NAMALWA (cell line): ENCODE measurements at places on chromosomes 12 and 14.

DNA sequence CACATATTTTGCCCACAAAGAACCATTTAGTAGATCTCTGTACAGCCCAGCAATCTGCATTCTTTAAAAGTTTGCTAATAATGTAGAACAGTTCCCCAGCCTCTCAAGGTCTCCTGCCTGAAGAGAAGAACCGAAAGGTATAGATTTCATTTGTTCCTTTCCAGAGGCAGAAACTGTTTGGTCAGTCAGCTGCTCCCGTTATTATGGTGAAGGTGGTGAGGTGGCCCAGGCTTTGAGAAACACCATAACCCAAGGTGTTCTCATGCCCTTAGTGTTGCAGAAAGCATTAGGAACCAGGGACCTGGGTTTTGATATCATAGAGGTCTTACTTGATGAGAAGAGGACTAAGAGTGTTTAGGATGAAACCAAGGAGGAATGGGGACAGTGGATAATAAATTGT, 65.3 kb downstream of the SUSD6 start:
- DNase-seq, result no peak

GRCh38 chr12:47981496-47982260, 18.3 kb downstream of the TMEM106C start:
- DNase-seq, result no peak

GRCh38 chr14:32226056-32226455, 23.0 kb upstream of the RNU6-8 start:
- DNase-seq, result no peak

- DNase-seq, result peak; percentile 31
These were observed 795 bp downstream of the LMBR1L start for GRCh38 chr12:49109641-49110463.

DNA sequence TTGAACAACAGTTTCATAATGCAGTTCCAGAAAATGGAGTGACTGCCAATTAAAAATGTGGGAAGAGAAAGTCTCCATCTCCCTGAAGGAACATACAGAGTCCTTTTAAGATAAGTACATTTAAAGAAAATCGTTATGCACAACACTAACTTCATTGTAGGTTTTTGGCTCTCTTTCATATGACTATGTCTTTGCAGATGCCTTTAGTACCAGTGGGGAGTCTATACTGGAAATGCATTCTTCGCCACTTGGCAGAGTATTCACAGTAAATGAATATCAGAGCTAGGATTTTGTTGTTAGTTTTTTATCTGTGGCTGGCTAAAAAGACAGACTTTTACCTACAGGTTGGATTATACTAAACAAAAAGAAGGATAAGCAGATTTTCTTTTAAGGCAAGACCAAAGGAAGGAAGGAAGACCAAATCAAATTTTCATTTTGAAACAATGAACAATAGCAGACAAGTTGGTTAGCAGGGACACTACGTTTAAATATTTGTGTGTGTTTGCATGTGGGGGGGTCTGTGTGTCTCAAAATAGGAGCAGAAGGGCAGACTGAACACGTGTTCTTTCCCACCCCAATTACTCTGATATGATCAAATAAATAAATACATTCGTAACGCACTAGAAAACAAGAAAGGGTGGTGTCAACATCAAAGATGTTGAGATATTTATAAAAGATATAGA, 124.5 kb downstream of the BTG1 start:
- no peak for DNase-seq

DNA sequence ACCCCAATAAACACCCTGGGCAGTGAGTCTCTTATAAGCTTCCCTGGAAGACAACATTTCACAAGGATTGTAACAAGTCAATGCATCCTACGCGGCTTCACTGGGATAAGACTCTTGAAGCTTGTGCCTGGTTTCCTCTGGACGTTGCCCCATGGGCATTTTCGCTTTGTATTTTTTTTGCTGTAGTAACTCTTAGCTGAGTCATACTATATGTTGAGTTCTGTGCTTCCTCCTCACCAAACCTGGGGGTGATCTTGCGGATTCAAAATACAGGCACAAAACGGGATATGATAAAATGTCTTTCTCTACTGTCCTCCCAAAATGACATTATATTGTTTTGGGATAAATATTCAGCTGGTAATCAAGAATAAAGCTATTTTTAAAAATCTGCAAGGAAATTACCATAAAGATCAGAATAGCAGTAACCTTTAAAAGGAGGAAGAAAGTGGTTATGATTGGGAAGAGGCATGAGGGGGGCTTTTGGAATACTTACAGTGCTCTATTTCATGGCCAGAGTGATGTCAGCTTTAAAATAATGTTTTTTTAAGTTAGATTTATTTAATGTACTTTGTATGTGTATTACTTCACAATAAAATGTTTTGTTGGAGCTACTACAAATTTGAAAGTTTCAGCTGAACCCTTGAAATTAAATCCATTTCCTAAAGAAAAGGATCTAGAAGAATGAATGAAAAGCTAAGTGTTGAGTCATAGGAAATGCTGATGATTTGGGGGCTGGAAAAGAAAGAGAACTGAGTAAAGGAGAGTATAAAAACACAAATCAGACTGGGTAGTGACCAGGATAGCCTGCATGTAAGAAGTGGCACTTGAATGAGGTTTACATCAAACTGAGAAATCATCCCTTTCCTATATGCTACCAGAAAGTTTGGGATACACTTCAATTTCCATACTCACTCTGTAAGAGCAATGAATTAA, 14.7 kb downstream of the BTBD7 start:
- DNase-seq, result no peak

- DNase-seq, result no peak
These were observed 31.3 kb downstream of the FBXO34 start for GRCh38 chr14:55302367-55303124.

DNA sequence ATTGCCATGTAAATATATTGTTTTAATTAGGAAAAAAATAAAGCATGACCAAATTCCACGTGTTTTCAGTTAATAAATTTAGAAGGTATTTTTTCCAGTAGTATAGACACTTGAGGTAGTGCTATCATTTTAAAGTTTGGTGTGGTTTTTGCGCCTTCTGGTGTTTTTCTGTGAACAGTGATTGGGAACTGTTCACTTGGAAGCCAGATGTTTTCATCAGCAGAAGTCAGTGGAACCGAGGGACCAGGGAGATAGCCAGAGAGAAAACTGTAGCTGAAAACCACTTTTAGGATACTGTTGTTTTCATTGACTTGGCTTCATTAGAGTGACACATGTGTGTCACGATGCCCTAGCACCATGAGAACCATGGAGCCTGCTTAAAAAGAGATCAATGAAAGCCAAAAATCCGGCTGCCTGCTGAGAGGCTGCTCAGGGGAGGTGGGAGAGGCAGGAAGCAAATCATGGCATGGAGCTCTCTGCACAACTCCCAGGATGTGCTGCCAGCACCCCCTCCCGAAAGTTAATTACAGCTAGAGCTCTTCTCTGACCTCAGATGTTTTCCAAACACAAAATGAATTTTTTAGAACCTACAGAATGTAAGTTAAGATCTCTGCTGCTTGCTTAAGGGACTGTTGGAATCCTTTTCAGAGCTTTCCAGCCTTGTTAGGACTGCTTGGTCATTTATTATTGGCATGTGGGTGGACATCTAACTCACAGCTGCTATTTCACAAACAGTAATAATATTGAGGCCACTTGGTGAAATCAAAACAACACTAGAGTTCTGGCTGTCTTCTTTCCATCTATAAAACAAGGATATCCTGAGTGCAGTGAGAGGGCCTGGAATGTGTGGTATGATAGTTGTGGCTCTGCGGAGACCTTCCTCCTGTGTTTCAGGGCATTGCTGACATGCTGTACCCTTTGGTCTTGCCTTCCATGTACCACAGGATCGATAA, 192.3 kb downstream of the ANO4 start:
- no peak for DNase-seq

GRCh38 chr14:61253064-61253738, 27.9 kb downstream of the TMEM30B start:
- DNase-seq, result peak; percentile 35

DNA sequence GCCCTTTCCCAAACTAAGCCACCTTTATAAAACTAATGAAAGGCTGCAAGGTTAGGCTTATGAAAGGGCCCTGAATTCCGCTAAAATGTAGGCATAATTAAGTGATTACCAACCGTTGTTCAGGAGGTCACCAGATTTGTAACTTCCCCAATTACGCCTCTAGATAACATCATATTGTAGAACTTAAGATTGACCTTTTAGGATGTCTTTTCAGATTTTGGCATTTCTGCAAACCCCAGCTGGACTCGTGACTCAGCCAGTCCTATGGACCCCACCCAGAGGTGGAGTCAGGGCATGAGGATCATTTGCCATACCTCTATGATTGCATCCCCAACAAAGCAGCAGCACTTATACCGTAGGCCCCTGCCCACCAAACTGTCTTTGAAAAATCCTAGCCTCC, 3.7 kb upstream of the LPCAT3 start:
- no peak for DNase-seq

GRCh38 chr12:31346267-31346666, 20.3 kb upstream of the SINHCAF start:
- DNase-seq, result no peak

DNA sequence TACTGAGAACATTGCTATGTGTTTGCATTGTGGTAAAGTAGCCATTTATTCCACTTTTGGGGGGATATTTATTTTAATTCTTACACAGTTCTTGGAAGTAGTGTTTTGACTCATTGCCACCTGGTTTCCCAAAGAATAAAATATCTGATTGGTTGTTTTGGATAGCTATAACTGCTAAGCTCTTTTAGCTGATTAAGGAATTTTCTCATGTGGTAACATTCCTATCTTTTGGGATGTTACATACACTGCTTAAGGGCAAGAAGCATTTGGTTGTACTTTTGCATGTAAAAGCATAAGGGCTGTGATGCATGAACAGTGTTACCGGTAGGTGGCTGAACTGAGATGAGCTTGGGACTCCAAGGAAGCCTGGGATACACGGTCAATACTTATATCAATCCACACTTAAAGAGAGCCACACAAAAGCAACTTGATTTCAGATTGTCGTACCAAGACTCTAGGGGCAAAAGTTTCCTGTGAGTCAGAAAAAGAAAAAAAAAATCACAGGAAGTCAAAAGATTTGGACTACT, 71.4 kb upstream of the PRKD1 start:
- no peak for DNase-seq

DNA sequence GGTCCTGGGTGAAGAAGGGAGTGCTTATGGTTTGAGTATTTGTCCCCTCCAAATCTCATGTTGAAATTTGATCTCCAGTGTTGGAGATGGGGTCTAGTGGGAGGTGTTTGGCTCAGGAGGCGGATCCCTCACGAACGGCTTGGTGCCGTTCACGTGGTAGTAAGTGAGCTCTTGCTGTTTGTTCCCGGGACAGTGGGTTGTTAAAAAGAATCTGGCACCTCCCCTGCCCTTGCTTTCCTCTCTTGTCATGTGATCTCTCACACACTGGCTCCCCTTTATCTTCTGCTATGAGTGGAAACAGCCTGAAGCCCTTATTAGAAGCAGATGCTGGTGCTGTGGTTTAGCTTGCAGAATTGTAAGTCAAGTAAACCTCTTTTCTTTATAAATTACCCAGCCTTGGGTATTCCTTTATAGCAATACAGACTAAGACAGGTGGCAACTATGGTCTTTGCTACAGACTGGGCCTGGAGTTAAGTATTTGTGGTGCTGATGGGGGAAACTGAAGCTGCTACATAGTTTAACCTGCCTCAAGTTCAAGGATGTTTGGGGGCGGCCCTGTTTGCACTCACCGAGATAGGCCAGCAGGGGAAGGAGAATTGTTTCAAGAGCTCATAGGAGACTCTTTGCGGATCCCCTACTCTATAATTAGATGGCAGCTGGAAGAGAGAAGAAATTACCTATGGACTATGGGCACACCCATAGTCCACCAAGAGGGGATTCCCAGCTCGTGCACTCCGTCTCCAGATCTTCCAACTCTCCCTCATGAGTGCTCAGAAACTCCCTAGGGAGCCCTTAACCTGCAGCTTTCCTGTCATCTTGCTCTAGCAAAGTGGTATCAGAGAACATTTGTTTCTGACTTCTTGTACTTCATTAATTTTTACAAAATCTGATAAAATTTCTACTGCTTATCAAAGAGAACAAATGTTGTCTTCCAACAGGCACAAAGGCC, 164.6 kb downstream of the SLC15A5 start:
- no peak for DNase-seq

DNA sequence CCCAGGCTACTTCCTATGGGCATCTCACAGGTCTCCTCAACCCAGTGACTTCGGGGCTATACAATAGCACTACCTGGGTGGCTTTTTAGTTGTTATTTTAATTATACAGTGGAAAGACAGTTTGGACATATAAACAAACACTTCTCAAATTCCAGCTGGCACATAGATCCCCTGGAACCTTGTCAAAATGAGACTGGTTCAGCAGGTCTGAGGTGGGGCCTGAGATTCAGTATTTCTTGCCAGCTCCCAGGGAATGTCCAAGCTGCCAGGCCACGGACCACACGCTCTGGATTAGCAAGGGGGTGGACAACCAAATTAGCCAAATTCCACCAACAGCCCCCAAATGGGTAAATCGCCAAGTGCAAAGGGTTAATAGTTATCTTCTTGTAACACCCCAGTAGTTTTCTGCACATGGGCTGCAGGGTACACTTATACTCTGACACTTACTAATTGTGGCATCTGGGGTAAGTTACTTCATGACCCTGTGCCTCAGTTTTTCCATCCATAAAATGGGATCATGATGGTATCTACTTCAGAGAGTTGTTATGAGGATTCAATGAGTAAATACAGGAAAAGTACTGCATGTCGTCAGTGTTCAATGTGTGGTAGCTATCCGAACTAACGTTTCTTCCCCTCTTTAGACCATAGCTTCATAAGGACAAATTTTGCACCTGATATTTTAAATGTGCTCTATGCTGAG, 789.4 kb upstream of the TBX3 start:
- no peak for DNase-seq

DNA sequence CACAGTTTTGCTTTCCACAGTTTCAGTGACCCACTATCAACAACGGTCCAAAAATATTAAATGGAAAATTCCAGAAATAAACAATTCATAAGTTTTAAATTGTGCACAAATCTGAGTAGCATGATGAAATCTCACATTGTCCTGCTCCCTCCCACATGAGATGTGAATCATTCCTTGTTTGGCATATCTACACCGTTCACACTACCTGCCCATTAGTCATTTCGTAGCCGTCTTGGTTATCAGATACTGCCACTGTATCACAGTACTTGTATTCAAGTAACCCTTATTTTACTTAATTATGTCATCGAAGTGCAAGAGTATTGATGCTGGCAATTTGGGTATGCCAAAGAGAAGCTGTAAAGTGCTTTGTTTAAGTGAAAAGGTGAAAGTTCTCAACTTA, 145.3 kb downstream of the SLC5A8 start:
- no peak for DNase-seq

GRCh38 chr14:100738269-100738691, 11.6 kb downstream of the DLK1 start:
- DNase-seq, result no peak

GRCh38 chr12:29741342-29742241, 42.1 kb downstream of the TMTC1 start:
- no peak for DNase-seq

GRCh38 chr14:64196814-64197411, 97.3 kb downstream of the ESR2 start:
- DNase-seq, result no peak

- DNase-seq, result no peak
These were observed 126.1 kb downstream of the KCNK10 start for GRCh38 chr14:88196925-88197324.

- no peak for DNase-seq
These were observed 47.1 kb downstream of the NCOR2 start for GRCh38 chr12:124520265-124520701.

- DNase-seq, result peak; percentile 37
These were observed 120.1 kb upstream of the MAX start for GRCh38 chr14:65222440-65222858.
